ENCODE measurements at places on chromosomes 4 and X. TPM values are rescaled to one million over a fixed set of nuclear protein-coding genes. Genes with fewer than 3 reads are reported as not detected.
A peak's percentile ranks its signal among the peaks of the same experiment; 100 is the strongest.

GRCh38 chr4:129415004-129415403 is 319.1 kb downstream of the C4orf33 start:
- DNase-seq: no peak

DNA sequence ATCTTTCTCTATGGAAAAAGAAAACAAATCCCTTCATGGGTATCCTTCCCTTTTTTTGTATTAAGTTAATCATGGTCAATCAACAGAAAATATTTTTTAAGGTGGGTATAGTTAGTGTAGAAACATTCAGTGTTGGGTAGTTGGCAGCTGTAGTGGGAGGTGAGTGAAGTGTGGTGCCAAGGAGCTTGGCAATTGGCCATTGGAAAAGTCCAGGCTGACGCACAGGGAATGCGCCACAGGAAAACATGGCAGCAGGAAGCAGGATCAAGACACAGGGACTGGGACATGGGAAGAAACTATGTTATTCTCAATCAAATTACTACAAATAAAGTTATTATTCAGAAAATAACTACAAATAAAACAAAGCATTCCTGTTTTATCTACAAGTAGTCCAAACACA is 20.0 kb downstream of the PALLD start:
- no peak for DNase-seq

The ZNF732 gene
- total RNA-seq: not detected

GRCh38 chrX:23194885-23195554 is 139.6 kb upstream of the PTCHD1 start:
- DNase-seq: no peak

DNA sequence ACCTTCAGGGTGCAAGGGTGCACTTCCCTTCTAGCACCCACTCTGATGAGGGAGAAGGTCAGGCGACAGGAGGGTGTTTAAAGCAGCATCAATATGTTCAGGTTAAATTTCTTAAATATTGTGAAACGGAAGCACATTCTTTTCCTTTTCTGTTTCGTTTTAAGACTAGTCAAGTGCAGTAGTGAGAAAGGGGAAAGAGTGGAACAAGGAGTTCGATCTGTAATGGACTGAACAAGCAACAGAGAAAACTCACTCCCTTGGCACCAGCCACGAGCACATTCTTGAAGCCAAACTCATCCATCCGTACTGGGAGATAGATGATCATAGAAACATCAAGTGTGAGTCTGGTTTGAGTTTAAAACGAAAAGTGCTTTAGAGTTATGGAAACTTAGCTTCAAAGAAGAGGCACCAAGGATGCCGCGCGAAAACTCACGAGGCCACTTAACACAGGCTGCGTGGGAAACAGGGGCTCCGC is 815 bp downstream of the FAM53A start:
- DNase-seq: peak; percentile 28

- no peak for DNase-seq
Observed at GRCh38 chrX:46341767-46342322, 203.4 kb downstream of the ZNF674 start.

The GNRHR gene
- total RNA-seq: not detected

GRCh38 chr4:27000820-27001219 is 140.2 kb downstream of the STIM2 start:
- DNase-seq: no peak

DNA sequence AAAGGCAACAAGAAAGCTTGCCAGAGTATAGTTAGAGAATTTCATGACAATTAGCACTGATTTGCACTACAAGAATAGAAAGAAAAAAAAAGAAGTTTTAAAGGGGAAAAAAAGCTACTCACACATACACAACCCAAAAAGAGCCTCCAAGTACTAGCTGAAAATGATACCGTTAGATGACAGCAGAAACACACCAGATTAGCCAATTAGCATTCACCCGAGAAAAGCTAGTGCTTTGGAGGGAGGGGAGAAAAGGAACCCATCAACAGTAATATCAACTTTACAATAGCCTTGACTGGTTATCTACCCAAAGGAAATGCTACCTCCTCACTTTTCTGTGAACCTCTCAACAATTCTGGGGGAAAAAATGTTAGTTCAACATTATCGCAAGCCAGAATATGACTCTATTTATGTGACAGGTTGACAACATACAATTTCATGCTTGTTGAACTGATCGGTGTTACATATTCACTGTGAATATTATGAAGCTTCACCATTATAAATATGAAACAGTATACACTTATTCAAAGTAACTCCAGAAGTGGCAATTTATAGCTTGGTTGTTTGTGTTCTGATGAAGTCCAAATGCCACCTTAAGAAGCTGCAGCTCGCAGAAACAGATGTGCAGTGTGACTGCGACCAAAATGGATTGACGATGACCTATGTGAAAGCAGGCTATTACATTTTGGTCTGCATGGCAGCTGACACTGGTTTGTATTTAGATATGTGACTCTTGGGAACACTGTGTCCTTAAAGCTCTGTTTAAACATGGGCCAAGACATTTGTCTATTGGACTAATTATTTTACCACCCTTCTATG is 15.9 kb downstream of the PPARGC1A start:
- peak; percentile 77 for DNase-seq

DNA sequence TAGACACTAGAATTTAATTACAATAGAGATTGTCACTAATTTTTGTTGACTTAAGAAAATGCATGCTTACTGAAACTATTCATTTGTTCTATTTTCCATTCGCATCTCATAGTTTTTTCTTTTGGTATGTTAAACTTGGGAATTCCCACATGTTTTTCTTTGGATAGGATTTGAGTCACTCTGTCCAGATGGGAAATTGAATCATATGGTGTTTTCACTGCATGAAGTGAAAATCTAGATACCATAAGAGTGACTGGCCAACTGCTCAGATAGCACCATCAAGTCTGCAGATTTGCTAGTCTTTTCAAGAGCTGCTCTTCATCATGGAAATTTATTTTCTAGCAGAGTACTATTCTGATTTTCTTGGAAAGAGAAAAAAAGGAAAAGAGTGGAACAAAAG is 172.6 kb downstream of the FAM47B start:
- no peak for DNase-seq

DNA sequence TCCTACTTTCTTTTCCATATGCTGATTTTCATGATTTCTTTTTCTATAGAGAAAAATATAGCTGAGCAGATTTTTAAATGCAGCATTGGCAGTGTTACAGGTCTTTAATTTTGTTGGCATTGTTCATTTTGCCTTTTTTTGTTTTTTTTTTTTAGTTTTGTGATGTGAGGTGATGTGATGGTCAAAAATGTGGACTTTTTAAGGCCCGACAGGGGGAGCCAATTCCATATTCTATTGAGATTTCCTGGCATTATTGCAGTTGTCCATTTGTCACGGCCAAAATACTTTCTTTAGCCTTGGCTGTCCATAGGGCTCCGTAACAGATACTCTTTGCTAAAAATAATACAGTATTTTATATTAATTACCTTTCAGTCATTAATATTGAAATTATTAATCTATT is 47.8 kb downstream of the SLIT2 start:
- DNase-seq: no peak

The SLIT2 gene
- 5.2 TPM for total RNA-seq

The USP38 gene
- total RNA-seq: 95.0 TPM

The ERVMER34-1 gene
- not detected for total RNA-seq

- no peak for DNase-seq
Observed at GRCh38 chr4:168999809-169000208, 10.2 kb downstream of the CBR4 start.

GRCh38 chrX:36160081-36160480 is 240.5 kb downstream of the CFAP47 start:
- no peak for DNase-seq

DNA sequence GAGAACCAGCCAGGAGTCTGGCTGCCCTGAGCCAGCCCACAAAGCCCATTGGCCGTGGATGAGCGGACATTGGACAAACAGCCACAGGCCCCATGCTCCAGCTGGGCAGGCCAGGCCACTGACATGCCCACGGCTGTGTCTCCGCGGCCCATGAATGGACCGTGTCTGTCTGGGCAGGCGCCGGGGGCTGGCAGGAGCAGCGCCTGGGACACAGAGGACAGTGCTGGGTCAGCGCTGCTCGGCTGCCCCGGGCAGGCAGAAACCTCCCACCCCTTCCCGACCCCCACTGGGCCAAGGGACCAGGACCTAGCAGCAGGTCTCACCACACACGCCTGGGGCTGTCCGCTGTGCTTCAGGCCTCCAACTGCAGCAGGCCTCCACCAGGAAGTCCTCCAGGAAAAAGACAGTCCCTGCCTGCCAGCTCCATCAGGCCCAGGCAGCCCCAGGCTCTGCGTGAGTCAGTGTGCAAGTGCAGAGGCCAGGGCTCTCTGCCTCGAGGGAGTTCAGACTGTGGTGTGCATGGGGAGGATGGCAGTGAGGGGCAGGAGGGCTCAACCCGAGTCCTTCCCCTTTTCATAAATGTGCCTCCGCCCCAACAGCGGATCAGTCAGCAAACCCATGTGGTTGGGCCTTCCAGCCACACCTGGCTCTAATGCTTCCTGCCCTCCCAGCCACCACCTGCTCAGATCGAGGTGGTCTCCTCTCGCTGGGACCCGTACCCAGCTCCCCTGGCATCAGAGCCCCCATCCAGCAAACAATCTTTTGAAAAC is 17.2 kb upstream of the FGFR3 start:
- no peak for DNase-seq

The ARR3 gene
- total RNA-seq: not detected

The CT45A7 gene
- not detected for total RNA-seq

GRCh38 chrX:17167915-17168314 is 207.1 kb upstream of the NHS start:
- DNase-seq: no peak

The ZBED1 gene
- 191 TPM for total RNA-seq

The NOX1 gene
- not detected for total RNA-seq

GRCh38 chrX:675279-675954 is 44.8 kb downstream of the SHOX start:
- DNase-seq: no peak

DNA sequence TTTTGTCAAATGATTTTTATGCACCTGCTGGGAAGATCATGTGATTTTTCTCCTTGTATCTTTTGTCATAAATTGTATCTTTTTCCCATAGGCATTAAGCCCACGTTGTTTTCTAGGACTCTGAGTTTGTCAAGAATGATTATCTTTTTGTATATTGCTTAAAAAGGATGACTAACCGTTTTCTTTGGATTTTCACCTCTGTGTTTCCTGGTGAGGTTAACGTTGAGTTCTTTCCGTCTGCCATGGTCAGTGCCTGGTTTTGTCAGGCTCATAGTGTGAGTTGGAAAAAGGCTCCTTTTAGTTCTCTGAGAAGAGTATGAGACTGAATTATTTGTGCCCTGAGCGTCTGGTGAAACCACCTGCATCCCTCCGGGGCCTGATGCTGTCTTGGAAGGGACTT is 21.9 kb downstream of the PCGF3 start:
- DNase-seq: no peak

- DNase-seq: no peak
Observed at GRCh38 chrX:47278691-47279090, 45.9 kb downstream of the USP11 start.

DNA sequence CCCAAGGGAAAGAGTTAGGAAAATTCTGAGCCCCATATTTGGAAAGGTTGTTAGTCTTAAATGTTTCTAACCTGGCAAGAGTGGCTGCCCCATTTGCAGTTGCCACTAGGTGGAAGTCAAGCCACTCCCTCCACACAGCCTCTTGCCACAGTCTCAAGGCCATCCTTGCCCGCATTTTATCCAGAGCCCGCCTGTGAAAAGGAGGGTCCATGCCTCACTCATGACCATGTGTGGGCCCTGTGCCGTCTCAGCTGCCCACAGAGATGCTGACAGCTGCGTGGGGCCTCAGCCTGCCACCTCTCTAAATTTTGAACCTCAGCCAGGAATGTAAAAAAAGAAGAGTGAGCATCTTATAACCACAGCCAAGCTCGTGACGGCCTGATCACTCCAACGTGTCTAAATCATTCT is 201.5 kb upstream of the FAM241A start:
- DNase-seq: no peak

The RRH gene
- not detected for total RNA-seq

The CDKL5 gene
- 2.7 TPM for total RNA-seq

GRCh38 chr4:2009651-2010233 is 968 bp upstream of the NELFA start:
- DNase-seq: peak; percentile 24

The NHS gene
- total RNA-seq: 0.24 TPM

DNA sequence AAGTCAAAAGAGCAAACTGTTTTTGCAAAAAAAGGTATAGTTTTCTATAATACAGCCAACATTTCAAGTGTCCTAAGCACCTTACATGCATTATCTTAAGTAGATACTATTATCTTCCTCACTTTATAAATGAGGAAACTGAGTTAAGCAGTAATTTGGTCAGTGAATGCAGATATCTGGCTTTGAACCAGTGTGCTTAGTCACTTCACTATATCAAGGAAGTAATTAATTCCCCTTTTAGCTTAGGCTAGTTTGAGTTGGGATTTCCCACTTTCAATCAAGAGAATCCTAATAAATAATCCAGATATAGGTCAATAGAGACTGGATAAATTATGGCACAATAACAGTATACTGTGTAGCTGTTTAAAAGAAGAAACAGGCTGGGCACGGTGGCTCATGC is 14.8 kb downstream of the SPINK2 start:
- DNase-seq: no peak

DNA sequence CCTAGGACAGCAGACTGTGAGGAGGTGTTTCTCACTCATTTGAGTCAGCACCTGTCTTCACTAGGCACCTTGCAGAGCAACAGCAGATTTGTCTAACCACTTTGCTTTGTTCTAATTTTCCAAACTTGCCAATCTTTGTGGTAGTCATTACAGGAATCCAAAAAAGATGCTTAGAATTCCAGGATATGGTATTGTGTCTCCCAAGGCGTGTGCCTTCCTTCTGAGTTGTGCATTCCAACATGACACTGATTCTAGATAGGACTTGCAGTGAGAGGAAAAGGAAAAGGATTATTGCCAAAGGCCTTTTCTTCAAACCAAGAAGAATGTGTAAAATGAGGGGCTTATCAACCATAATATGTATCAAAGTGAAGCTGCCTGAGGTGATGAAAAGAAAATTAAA is 126.2 kb downstream of the MAPK10 start:
- no peak for DNase-seq

The USP51 gene
- total RNA-seq: 0.09 TPM

GRCh38 chrX:133414406-133415275 is 648 bp downstream of the GPC4 start:
- DNase-seq: no peak

The MAGEE2 gene
- total RNA-seq: not detected

DNA sequence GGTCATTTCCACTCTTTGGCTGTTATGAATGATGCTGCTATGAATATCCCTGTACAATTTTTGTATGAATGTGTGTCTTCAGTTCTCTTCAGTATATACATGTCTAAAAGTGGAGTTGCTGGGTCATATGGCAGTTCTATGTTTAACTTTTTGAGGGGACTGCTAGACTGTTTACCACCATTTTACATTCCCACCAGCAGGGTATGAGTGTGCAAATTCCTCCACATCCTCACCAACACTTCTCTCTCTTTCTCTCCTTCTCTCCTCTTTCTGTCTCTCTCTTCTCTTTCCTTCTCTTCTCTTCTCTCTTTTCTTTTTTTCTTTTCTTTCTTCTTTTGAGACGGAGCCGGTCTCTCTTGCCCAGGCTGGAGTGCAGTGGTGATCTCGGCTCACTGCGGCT is 7.8 kb downstream of the WWC2 start:
- no peak for DNase-seq

The BCLAF3 gene
- total RNA-seq: 4.2 TPM

The GPRASP1 gene
- total RNA-seq: 2.1 TPM
